ENCODE measurements at places on chromosomes 3 and 15.

DNA sequence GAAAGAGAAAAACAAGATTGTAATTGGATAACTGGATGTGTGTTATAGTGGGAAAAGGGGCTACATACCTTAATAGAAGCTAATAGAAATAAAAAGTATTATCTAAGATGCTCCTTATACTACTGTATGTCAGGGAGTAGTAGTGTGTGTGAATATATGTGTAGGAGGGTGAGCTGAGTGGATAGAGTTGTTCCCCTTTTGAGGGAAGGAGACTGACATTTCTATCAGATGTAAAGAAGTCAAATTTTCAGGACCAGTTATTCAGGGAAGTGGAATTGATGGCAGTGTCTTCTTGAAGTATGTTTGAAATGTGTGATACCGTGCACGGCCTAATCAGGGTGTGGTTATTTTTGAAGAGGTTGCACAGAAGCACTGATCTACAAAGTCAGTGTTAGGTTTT is 49.1 kb downstream of the PCOLCE2 start:
- no peak for DNase-seq

GRCh38 chr15:84681831-84682230 is 23.8 kb upstream of the NMB start:
- DNase-seq = no peak

DNA sequence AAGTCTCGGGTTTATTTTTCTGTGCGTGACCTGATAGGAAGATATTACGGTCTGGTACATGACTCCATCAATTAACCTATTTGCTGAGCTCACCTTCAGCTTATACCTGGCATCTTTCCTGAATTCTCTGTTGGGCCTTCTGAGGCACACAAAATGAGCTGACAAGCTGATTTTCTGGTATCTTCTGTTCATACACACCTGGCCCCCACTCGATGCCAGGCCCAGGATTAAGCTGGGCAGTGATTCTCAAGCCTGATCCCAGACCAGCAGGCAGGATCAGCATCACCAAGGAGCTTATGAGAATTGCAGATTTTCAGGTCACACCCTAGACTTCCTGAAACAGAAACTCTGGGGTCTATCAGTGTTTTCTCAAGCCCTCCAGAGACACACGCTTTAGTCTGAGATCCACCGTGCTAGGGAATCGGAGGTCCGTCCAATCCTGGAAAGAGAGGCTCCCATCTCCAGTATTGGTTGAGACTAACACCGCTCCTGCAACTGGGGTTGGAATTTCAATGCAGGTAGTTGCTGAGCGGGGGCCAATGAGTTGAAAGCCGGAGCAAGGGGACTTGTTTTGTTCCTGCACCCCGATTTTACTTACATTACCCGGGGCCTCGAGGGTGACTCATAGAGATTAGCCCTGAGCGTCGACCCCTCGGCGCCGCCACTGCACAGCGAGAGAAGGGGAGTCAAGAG is 636 bp upstream of the EIF1B start:
- no peak for DNase-seq

- no peak for DNase-seq
Measured at GRCh38 chr3:27671101-27671500, 51.0 kb downstream of the EOMES start.

DNA sequence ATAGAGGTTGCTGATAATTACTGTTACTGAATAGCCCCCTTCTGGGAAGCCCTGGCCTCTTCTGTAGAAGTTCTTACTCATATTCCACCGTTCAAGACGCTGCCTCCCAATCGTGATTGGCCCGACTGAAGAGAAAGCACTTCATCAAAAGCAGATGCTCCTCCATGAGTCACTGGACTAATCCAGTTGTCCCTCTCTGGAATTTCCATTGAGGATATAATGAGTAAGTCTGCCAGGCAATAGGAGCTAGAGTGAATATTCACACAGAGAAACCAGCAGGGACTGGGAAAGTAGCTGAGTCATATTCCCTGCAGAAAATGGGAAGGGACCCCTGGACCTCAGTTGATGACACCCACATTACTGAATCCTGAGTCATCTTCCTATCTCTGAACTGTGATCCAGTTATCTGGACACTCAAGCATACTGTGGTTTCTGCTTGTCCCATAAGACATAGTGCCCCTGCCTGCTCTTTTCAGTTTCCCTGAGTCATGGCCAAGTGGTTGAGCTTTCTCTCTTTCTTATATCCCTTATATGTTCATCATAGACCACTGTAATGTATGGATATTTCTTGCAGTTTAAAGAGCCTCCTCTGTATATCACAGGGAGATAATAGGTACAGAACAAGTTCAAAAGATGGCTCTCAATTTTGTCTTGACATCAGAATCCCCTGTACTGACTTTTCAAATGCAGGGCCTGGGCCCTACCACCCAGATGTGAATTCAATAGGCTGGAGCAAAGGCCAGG is 151.2 kb upstream of the CDIN1 start:
- DNase-seq = no peak

GRCh38 chr3:52399593-52399992 is 45.3 kb downstream of the SEMA3G start:
- DNase-seq = no peak

DNA sequence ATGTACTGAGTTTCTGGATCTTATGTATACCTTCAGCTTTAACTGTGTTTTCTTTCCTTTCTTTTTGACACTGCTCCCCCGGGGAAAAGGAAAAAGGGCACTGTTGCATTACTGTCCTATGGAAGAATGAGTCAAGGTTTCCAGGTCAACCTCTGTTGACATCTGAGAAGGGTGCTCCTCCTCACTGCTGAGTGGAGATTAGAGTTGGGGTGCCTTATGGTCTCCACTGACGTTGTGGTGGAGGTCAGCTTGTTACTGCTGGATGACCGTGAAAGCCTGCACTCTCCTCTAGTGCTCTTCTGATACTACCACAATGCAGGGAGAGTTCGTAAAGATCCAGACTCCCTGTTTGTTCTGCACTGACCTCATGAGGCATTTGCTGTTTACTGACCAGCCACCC is 252.1 kb upstream of the GRM7 start:
- no peak for DNase-seq

DNA sequence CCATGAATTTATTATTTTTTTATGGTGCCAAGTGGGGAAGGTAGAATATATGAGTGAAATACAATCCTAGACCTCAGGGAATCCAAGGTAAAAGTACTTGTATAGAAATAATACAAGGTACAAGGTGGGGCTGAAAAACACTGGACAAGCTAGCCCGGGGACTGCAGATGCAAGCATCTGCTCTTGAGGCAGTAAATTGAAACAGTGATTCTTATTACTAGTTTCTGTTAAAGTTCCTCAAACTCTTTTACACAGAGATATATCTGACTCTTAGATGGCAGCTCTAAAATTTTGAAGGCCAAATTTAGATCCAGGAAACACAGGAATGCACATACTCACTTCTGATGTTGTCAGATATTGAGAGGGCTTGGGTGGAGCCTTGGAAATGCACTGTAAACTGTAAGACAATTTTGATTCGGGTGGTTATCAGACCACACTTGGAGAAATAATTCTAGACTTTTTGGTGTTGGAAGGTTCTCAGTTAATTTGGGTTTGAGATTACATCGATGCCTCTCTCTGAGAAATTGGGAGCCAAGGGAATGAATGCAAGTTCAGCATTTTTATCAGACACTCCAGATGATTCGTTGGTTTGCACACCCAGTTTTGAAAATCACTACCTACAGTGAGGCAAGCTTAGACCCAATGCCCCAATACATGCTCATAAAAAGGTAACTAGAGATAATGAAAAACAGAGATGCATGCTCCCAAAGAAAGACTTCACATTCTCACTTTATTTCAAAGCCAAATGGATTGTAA is 7.3 kb downstream of the TP63 start:
- DNase-seq = no peak

DNA sequence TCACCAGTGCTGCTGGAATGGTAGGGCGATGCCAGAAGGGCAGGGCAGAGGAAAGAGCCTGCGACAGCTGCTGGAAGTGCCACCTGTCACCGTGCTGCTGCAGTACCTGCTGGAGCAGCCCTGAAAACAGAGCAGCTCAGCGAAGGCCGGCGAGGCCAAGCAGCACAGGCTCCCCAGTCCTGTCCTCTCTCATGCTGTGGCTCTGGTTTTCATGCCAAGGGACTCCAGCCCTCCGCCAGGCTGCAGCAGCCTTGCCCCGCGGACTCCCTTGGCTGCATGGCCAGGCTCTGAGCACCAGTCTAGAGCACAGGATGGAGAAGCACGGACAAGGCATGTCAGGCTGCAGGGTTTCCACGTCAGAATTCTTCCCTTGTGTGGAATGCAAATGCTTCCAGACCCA is 43.9 kb downstream of the ADCY5 start:
- no peak for DNase-seq

DNA sequence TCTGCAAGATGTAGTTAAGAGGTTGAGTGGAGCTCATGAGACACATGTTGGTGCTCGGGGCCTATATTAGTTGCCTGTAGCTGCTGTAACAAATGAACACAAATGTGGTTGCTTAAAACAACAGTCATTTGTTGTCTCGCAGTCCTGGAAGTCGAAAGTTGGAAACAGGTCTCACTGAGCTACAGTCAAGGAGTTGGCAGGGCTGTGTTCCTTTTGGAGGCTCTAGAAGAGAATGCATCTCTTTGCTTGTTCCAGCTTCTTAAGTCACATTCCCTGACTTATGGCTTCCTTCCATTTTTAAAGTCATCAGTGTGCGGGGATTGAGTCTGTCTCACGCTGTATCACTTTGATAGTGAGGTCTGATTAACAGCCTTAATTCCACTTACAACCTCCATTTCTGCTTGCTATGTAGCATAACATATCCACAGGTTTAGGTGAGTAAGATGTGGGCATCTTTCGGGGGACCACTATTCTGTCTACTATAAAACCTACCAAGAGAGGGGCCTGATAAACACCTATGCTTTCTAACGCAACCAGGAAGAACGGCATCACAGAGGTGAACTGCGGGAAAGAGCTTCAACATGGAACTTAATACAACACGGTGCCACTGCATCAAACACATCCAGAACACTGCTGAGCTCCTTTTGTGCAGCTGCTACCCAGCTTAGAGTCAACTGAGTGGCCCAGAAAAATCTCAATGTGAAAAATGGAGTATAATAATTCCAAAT is 119.4 kb downstream of the ATP10A start:
- DNase-seq = no peak

DNA sequence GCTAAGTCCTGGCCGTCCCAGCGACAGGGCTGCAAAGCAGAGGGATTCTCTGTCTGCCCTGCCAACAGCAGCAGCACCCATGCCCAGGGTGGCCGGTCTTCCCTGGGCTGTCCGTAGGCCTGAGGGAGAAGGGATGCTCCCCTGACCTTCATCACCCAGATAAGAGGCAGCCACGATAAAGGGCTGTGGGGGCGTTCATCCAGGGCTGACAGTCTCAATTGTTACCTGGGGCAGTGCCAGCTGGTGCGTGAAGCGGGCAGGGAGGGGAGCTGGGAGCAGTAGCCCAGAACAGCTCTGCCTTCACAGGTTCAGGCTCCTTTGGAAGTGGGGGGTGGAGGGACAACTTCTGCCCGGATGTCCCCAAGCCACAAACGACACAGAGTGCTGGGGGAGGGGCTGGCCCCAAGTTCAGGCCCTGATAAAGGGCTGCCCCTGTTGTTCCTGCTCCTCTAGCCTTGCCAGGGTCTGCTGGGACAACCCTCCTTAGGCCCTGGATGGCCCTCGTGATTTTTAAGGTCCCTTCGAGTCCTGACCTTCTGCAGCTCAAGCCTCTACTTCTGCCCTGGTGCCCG is 94.7 kb downstream of the RAB11A start:
- DNase-seq = no peak

DNA sequence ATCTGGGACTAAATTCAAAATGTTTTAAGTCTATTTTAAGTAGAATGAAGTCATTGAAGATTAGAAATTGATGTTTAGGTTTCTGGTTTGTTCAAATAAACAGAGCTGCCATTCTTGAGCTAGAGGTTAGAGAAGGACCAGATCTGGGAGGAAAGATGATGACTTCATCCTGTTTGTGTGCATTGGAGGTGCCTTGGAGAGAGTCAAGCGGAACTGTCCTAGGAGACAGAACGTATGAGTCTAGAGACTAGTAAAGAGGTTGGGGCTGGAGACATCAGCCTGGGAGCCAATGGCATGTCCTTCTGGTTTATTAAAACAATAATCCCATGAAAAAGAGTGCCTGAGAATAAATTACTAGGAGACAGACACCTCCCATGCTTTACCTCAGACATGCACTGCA is 303.4 kb downstream of the KBTBD8 start:
- DNase-seq = no peak

DNA sequence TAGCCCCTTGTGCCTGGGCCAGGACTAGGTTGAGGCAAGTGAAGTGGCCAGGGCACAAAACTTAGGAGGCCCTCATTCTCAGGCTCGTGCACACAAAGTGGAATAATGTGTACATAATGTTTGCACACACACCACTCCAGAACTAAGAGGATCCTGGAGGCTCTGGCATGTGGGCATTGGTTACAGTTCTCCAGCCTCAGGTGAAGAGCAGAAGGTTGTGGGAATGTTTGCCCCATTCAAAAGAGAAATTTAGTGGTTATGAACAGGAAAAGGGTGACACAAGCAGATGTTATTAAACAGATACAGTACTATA is 31.3 kb downstream of the ASB7 start:
- no peak for DNase-seq

Data from hematopoietic multipotent progenitor cell (in vitro differentiated cells).